Astrocyte of the cerebellum (primary cell): ENCODE measurements at places on chromosomes 1 and 21.
A peak's percentile ranks its signal among the peaks of the same experiment; 100 is the strongest.

GRCh38 chr1:23667411-23667810, 24.2 kb upstream of the RPL11 start:
- no peak for DNase-seq

- no peak for DNase-seq
Measured at GRCh38 chr1:233496993-233497392, 116.9 kb upstream of the KCNK1 start.

- no peak for DNase-seq
Measured at GRCh38 chr1:19374926-19375325, 62.8 kb downstream of the SLC66A1 start.

DNA sequence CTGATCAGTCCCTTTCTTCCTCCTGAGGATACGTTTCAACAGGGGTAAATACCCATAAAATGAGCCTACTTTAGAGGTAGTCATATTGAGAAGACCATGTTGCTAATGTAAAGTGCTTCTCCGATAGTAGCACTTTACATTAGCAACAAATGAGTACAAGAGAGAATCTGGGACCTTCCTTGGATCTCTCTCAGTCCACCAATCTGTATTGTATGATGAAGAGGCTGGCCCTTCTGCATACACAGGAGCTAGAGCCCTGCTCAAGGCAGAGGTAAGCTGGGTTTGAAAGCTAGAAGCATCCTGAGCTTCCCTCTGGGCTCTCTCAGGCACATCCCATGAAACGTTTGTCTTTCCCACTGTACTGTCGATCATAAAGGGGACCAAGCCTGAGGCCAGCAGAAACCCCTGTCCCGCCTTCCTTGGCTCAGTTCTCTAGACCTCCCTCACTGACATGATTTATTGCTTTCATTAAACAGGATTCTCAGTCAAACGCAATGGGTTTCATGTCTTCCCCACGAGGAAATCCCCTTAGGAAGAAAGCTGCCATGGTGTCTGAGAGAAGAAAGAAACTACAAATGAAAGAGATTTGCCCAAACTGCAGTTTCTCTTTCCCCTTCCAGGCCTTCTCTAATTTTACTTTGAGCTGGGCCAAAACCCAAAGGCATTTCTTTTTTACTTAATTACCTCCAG, 62.8 kb upstream of the BCAR3 start:
- DNase-seq: no peak

- DNase-seq: no peak
Measured at GRCh38 chr1:16256478-16256877, 19.5 kb upstream of the CPLANE2 start.

- no peak for DNase-seq
Measured at GRCh38 chr1:59263111-59263510, 33.8 kb upstream of the FGGY start.

DNA sequence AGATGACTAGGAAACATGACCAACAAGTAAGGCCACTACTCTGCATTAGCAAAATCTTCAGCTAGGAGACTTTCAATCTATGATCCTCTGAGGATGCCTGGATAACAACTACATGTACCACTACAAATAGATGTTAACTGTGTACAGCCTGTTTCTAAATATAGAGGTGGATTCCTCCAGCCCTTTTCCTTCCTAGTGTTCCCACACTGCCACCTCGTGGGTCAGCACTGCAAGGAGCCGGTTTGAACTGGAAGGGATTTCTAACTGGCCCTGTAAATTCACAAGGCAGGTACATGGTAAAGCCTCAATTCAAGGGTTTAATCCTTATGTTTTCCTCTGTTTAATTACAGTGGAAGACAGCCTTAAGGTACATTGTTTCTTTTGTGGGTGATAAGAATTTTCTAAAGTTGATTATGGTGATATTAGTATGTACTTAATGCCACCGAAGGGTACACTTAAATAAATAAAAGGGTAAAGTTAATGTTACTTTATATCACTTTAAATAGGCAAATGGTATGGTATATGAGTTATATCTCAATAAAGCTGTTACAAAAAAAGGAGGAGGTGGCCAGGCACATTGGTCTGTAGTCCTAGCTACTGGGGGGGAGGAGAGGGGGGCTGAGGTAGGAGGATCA, 14.4 kb downstream of the SMYD3 start:
- DNase-seq: peak; percentile 63
